ENCODE measurements at places on chromosomes 1 and 21.

GRCh38 chr1:119466445-119466844 is 40.6 kb upstream of the HSD3B1 start:
- DNase-seq, result no peak

- no peak for DNase-seq
These were observed 823.4 kb upstream of the NEGR1 start for GRCh38 chr1:73105755-73106154.

- peak; percentile 34 for DNase-seq
These were observed 996 bp upstream of the C1orf159 start for GRCh38 chr1:1116701-1117468.

- no peak for DNase-seq
These were observed 16.8 kb downstream of the APP start for GRCh38 chr21:26153758-26154157.

GRCh38 chr1:226402739-226403165 is 5.1 kb downstream of the PARP1 start:
- no peak for DNase-seq

- peak; percentile 15 for DNase-seq
These were observed 8.6 kb downstream of the COL6A1 start for GRCh38 chr21:45990049-45990711.

GRCh38 chr21:26565111-26565510 is 8.0 kb downstream of the CYYR1 start:
- DNase-seq, result no peak

GRCh38 chr1:230464671-230465070 is 38.5 kb upstream of the PGBD5 start:
- DNase-seq, result no peak
